ENCODE measurements at places on chromosomes 16 and 17.

- DNase-seq = no peak
Observed at GRCh38 chr16:64749346-64749745, 372.5 kb downstream of the CDH11 start.

DNA sequence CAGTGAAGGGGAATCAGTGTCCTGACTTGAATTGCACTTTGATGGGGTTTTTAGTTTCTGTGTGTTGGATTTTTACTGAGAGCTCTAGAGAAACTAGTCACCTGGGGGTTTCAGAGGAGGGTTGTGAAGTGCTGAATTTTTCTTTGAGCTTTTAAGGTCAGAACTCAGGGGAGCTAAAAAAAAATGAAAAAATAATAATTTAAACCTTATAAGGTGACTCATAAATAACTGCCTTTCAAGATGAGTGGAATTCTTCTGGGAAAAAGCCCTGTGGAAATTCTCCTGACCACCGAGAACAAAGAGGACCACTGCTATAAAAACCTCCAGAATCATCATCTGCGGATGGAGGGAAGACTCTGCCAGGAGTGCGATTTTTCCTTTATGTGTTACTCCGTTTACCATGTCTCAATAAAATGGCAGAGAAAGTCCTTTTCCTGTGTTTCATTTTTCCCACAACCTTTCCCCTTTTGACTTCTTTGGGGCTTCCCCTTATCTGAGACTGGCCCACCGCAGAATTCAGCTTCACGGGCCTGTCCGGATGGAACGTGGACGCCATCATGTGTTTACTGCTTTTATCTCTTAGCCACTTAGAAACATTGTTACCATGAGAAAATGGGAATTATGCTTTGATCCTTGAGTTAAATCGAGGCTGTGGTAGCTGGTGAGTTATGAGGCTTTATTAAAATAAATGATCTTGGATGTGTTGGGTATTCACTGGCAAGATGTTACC is 39.7 kb downstream of the RPTOR start:
- DNase-seq = no peak

GRCh38 chr17:79393358-79394052 is 217.3 kb downstream of the RBFOX3 start:
- DNase-seq = peak; percentile 85

GRCh38 chr17:57713140-57713539 is 32.0 kb downstream of the CCDC182 start:
- DNase-seq = no peak

GRCh38 chr17:8488491-8488890 is 52.8 kb downstream of the NDEL1 start:
- no peak for DNase-seq

DNA sequence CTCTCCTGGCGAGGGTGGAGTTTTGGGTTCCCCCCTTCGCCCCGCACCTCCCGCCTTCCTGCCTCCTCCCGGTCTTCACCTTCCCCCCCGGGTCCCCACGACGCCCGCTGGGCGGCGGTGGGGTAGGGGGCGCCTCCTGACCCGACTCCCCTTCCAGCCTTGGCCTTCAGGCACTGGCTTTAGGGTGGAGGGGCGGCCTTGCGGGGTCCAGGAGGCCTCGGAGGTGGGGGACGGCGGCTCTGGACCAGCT is 2.4 kb downstream of the SLC16A3 start:
- DNase-seq = no peak

- peak; percentile 31 for DNase-seq
Observed at GRCh38 chr16:86243123-86243473, 267.2 kb upstream of the FOXF1 start.

GRCh38 chr17:1486802-1487695 is 5.4 kb downstream of the MYO1C start:
- DNase-seq = peak; percentile 92

DNA sequence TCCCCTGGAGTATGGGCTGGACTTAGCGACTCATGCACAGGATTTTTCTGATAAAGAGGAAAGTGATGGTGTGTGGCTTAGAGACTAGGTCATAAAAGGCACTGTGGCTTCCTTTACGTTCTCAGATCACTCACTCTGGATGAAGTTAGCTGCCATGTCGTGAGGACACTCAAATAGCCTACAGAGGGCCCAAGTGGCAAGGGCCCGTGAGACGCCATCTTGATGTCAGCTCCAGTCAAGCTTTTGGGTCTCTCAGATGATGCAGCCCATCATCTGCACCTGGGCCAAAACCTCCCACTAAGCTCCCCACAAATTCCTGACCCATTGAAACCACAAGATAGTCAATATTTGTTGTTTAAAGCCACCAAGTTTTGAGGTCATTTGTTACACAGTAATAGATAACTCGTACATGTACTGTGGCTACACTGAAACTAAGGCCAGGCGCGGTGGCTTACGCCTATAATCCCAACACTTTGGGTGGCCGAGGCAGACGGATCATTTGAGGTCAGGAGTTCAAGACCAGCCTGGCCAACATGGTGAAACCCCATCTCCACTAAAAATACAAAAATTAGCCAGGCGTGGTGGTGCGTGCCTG is 14.7 kb downstream of the ST6GALNAC2 start:
- no peak for DNase-seq

- no peak for DNase-seq
Observed at GRCh38 chr17:58536542-58536941, 22.1 kb upstream of the MTMR4 start.

DNA sequence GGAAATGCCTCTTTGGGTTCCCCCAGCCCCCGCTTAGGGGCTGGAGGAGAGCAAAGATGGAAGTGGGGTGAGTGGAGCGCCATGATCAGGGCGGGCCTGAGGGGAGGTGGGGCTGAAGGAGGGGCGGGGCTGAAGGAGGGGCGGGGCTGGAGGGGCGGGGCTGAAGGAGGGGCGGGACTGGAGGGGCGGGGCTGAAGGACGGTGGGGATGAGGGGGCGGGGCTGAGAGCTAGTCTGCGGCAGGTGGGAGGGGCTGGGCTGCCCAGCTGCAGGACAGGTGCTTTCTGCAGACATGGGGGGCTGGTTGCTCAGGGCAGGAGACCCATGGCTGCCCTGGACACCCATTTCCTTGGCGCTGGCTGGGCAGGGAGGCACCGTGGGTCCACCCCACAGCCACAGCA is 39.1 kb upstream of the PABPN1L start:
- DNase-seq = no peak

DNA sequence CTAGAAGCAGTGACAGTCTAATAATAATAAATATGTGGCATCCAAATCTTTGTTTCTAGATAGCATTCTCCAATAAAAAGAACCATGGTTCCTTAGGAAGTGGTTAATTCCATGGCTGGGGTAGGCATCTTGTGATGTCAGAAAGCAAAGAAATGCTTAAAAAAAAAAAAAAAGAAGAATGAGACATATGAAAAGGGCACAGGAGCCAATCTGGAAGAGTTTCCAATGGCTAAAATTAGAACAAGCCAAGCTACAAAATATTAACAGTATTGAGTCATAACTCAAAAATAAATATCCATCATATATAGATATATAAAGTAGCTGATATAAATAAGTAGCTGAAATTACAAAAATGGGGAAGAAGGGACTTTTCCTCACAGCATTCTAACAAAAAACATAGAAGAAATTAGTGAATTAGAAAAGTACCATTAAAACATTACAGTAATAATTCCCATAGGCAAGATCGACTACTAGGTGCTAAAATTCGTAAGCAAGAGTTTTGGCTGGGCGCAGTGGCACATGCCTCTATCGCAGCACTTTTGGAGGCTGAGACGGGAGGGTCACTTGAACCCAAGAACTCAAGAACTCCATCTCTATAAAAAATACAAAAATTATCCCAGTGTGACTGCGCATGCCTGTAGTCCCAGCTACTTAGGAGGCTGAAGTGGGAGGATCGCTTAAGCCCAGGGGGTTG is 111.3 kb downstream of the TRIM37 start:
- no peak for DNase-seq

DNA sequence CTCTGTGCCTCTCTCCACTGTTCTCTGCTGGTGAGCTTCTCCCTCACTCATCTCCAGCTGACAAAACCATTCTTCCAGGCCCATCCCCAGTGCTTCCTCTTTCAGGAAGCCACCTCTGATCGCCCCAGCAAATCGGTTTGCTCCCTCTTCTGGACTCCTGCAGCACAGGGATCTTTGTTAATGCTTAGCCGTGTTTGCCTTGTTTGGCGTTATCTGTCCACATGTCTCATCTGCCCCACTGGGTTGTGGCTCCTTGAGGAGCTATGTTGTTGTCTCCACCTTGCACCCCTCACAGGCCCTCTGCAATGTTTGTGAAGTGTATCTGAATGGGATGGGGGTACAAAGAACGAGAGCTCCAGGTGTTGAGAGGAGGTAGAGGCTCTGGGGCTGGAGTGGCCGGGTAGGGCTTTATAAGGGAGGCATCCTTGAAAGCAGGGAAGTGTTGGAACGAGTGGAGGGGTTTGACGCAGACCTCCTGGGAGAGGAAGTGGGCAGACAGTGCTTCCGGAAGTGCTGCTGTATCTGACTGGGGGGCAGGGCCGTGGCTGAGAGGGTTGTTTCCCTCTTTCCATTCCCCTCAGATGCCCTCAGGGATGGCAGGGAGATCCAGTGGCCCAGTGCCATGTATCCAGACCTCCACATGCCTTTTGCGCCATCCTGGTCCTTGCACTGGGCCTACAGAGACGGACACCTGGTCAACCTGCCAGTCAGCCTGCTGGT is 27.8 kb downstream of the CASKIN2 start:
- no peak for DNase-seq

DNA sequence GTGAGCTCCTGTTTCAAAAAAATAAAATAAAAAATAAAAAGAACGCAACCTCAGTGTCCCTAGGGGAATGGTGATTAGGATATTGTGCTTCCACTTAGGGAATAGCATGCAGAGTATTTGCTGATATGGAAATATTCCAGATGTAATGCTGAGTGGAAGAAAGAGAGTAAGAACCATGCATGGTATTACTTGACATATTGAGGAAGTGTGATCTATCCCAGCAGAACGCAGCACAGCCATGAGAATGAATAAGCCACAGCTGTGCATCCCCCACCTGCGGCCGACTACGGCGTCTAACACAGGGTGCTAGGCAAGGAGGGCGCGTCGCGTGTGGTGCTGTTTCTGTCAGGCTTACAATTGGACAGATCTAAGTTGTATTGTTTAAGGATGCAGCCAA is 49.5 kb downstream of the FOXK2 start:
- no peak for DNase-seq

- no peak for DNase-seq
Observed at GRCh38 chr17:66319226-66319625, 16.8 kb downstream of the PRKCA start.

DNA sequence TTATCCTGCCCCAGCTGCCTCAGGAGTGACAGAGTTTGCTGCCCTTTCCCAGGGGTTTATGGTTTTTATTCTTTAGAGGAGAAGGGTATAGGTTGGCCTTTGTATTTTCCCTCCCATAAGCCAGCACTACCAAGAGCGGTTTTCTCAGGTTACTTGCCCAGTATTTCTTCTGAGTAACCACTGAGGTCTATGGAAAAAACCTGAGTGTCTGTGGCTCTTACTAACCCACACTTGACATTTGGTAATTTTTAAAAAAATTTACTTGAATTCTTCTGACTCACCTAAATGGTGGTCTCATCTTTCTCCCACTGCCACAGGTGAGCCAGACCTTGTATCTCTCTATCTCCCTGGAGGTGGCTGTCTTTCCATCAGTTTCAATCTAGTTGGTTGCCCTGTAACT is 6.0 kb downstream of the SLC7A6 start:
- no peak for DNase-seq

DNA sequence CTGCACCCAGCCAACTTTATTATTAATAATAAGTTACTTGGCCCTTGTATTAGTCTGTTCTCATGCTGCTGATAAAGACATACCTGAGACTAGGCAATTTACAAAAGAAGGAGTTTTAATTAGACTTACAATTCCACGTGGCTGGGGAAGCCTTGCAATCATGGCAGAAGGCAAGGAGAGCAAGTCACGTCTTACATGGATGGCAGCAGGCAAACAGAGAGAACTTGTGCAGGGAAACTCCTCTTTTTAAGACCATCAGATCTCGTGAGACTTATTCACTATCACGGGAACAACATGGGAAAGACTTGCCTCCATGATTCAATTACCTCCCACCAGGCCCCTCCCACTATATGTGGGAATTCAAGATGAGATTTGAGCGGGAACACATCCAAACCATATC is 47.7 kb downstream of the SYT17 start:
- DNase-seq = no peak

DNA sequence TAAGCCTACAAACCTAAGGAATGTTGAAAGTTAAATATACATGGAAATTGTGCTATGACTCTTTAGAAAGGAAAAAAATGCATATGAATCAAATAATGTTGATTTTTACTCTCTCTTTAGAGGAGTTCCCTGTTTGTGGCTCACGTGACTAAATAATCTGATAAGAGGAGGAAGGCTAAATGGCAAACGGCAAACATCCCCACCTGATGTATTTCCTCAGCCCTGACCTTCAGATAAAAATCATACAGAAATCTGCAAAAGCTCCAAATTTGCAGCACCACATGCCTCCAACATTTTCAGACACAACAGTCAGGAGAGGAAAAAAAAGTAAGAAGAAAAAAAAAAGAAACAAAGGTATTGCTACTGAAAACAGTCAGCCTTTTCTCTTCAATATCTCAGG is 423.0 kb upstream of the PSMD7 start:
- no peak for DNase-seq

- DNase-seq = no peak
Observed at GRCh38 chr16:57979006-57979585, 8.2 kb upstream of the CNGB1 start.

DNA sequence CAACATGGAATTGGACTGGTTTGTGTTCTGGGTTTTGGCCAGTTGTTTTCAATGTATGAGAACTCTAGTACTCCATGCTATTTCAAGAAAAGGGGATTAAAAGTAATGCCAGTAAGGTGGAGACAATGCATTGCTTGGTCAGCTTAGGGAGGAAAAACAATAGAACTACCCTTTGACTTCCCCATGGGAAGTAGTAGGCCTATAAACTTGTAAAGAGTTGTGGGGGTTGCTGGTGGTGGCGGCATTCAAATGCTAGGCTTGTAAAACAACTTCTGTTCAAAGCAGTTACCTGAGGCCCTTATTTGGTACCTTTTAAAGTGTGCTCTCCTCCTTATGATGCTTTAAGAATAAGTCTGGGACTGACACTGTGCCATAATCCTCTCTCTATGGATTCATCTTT is 9.4 kb downstream of the MAP3K3 start:
- no peak for DNase-seq

DNA sequence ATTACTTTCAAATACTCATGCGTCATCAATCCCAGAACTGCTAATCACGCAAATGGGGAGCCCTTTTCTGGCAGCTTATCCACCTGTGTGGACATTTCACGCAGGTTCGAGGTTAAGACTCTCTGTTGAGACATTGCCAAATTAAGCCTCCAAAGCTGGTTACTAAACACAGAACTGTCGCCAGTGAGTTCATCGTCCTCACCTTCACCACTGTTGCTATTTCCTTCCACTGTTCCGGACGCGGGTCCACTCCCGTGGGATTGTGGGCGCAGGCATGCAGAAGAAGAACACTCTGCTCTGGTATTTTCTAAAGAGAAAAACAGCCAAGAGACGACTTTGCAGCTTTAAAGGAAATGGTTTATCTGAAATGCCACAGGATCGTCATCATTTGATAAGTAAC is 16.1 kb downstream of the GOT2 start:
- no peak for DNase-seq

- peak; percentile 91 for DNase-seq
Observed at GRCh38 chr17:78925234-78925633, at the start of gene TIMP2. TSS of gene TIMP2 (minus strand) at chr17:78925387. CDS start at chr17:78925088, 299 bp downstream.

- DNase-seq = no peak
Observed at GRCh38 chr16:67542464-67542863, 13.8 kb downstream of the RIPOR1 start.

Data from ureter (tissue), 1 donor.